ENCODE measurements at places on chromosomes 1 and 21. TPM values are rescaled to one million over a fixed set of nuclear protein-coding genes. Genes with fewer than 3 reads are reported as not detected.

Gene ERICH3
- total RNA-seq = 16.7 TPM

Gene MAN1C1
- 8.6 TPM for total RNA-seq

Gene CENPL
- total RNA-seq = 25.6 TPM

Gene POLR3C
- 31.5 TPM for total RNA-seq

Gene ALX3
- 0.31 TPM for total RNA-seq

- DNase-seq = no peak
Measured at GRCh38 chr1:162950187-162950586, 89.2 kb upstream of the CCDC190 start.

DNA sequence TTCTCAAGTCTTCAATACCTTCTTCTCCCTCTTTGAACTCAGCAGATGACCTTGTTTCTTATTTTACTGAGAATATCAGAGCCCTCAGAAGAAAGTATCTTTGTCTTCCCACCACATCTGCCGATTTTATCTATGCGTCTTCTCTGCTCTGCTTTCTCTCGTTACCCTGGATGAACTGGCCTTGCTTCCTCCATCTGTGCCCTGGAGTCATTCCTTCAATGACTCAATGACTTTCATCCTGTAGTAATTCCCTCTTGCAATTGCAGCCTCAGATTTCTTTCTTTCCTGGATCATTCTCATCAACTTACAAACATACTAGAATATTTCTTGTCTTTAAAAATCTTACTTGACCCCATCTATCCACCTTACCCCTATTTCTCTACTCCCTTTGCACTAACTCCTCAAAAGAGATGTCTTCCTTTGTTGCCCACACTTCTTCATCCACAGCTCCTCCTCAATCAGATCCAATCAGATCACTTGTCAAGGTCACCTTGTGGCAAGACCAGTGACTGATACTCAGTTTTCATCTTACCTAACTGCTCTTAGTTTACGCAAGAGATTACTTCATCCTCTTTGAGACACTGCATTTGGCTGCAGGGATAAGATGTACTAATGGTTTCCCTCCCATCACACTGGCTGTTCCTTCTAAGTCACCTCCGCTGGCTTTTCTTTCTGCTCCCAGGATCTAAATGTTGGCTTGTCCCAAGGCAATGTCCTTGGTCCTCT is 8.2 kb upstream of the TGFBR3 start:
- DNase-seq = no peak

- no peak for DNase-seq
Measured at GRCh38 chr1:226646026-226646869, 92.8 kb downstream of the ITPKB start.

DNA sequence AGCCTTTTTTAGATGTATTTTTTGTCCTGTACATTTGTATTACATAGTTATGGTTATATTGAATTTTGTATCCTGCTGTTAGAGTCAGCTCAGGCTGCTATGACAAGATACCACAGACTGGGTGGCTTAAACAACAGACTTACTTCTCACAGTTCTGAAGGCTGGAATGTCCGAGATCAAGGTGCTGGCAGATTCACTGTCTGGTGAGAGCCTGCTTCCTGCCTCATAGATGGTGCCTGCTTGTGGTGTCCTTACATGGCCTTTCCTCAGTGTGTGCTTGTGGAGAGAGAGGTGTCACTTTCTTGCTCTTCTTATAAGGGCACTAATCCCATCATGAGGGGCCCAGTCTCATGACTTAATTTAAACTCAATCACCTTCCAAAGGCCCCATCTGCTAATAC is 23.1 kb upstream of the MYSM1 start:
- no peak for DNase-seq

- no peak for DNase-seq
Measured at GRCh38 chr1:95006681-95007080, 66.1 kb downstream of the ALG14 start.

DNA sequence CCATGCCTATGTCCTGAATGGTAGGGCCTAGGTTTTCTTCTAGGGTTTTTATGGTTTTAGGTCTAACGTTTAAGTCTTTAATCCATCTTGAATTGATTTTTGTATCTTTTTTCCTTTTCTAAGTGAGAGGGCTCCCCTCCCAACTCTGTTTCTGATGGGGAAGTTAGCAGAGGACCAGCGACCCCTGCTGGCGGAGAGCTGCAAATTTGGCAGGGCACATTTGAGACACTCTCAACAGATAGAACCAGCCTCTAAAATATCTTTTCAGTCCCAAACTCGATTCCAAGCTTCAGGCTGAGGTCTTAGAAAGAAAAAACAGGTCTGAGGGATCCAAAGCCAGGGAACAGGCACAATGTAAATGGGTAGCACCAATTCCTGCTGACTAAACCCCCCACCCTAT is 32.5 kb downstream of the LRRC3 start:
- DNase-seq = no peak

- no peak for DNase-seq
Measured at GRCh38 chr1:107637101-107637500, 327.9 kb downstream of the VAV3 start.

DNA sequence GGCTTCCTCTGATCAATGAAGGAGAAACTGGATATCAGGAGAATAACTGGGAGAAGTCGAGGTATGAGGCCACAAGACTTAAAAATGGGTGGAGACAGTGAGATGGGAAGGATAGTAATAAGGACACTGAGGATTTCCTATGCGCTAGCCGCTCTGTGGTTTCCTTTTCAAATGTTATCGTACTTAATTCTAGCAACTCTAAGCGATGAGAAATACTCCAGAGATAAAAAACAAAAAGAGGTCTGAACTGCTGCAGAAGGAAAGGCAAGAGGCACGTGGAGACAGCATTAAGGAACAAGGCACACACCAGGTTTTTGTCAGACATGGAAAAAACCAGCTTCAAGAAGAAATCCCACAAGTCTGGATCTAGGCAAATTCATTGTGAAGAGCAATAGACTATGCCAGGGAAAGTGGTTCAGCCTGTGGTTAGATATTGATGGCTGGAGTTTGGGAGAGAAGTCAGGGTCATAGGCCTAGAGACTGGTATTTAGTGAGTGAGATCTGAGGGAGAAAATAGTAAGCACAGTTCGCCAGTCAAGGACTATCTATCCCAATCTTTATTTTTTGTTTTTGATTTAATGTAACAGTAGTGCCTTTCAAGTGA is 5.3 kb downstream of the CLCA2 start:
- no peak for DNase-seq

GRCh38 chr1:56933606-56934005 is 32.2 kb downstream of the C8B start:
- DNase-seq = no peak

- no peak for DNase-seq
Measured at GRCh38 chr1:29825941-29826415, 589.7 kb downstream of the PTPRU start.

DNA sequence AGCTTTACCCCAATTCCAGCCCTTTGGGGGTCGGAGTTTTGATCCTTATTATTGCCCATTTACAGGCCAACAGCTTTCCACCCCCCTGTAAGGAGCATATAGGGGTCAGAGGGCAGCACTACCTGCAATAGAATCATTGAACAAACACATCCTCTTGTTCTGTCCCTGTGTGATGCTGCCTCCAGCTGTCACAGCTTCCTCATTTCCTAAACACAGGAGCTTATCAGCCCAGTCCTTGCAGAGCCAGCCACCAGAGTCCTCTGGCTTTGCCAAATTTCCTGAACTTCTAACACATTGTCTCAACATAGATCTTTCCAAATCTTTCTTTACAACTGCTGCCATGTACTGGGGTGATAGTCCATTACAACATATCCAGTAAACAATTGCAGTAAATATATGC is 32.8 kb upstream of the PTBP2 start:
- no peak for DNase-seq

DNA sequence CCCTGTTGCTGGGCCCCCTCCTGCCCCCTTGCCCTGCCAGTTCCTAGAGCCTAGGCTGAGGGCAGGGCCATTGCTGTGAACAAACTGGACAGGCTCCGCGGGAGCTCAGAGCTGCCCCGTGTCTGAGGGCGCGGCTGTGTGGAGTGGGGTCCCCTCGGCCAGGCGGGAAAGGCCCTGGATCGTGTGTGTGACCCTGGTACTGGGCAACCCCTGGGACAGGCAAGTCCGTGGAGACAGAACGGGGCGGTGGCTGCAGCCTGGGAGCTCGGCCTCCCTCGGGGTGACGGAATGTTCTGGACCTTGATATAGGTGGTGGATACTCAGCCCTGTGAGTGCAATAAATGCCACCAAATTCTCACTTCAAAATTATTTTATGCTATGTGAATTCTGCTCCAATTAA is 27.7 kb upstream of the C1orf159 start:
- DNase-seq = no peak

- DNase-seq = no peak
Measured at GRCh38 chr1:205275133-205275532, 46.4 kb downstream of the NUAK2 start.

DNA sequence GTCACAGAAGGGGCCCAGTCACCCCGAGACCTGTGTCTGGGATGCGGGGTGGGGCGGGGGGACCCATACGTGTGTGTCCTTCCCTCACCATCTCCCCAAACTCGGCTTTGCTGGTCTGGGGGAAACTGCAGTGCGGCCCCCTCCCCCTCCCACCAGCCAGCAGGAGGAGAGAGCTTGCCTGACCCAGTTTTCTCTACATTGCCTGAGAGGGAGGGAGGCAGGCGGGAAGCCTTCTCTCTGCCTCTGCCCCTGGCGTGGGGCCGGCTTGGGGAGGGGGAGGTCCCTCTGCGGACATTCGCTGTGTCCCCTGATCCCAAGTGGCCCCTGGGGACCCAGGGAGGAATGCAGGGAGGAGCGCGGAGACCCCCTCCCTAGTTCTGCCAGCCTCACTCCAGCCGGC is 3.9 kb downstream of the EPHA8 start:
- no peak for DNase-seq

GRCh38 chr1:220902916-220903315 is 23.7 kb downstream of the HLX start:
- no peak for DNase-seq

DNA sequence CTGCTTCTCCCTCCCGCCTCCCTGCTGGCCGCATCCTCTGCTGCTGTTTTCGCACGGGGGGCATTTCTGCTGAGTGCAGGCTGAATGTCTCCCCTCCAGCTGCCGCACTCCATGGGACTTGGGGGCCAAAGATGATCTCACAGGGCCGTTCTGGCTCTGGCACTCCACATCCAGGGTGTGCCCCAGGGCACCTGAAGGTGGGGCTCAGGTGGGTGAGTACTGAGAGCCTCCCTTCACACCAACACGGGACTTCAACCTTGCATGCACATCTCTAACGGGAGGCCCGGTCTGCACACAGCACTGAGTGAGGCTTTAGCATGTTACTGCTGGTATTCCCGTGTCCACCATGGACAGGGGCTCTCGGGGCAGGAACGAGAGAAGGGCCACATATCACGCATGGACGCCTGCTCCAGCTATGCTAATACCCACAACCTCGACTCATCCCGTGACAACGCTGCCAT is 88.9 kb downstream of the DMRTB1 start:
- DNase-seq = no peak

DNA sequence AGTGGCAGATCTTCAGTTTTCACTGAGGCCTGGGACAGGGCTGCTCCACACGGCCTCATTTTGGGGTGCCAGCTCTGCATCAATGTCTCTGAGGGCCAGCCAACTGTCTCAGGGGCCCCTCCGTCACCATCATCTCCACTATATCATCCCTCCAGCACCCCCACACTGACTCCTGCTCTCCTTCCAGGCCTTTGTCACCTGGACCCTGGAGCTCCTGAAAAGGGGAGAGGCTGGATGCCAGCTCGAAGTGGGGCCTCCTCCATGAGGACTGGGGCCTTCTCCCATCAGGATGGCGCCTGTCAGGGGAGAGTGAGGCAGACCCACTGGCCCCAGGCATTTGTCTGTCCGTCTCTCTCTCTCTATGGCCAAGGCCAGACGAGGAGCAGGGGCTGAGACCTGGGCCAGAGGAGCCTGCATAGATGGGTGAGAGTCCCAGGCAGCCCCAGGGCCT is 44.7 kb upstream of the LRP8 start:
- DNase-seq = no peak

GRCh38 chr1:177246710-177247580 is 76.2 kb downstream of the BRINP2 start:
- DNase-seq = no peak

DNA sequence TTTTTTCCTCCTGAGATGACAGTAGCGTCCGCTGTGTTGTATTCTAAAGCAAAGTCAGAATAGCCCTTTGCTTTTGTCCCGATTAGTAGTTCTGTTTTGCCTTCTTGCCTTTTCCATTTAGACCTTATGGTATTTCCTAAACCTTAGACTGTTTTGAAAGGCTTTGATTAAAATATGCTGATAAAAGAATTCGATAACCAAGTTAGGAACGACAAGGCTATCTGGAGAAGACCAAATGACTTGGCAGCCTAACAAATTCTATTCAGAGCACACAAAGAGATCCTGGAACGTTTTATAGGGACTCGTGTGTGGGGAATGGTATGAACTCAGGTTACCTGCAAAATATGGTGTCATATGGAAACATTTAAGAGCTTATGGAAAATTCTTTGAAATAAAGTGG is 42.9 kb downstream of the NFIA start:
- DNase-seq = no peak

DNA sequence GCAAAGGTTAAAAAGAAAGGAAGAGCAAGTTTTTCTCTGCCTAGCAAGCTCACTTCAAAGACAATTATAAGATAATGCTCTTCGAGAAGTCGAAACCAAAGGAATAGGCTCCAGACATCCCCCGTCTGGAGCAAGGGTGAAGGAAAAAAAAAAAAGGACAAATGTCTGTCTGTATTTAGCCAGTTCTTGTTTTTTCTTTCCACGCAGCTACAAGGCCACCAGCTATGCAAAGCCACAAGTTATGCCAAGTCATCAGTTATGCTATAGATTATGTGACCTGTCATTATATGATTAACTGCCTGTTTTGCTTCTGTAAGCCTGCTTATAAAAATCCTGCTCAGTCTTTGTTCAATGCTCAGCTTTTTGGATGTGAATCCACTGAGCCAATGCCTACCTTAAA is 2.4 kb upstream of the THEM5 start:
- DNase-seq = no peak

DNA sequence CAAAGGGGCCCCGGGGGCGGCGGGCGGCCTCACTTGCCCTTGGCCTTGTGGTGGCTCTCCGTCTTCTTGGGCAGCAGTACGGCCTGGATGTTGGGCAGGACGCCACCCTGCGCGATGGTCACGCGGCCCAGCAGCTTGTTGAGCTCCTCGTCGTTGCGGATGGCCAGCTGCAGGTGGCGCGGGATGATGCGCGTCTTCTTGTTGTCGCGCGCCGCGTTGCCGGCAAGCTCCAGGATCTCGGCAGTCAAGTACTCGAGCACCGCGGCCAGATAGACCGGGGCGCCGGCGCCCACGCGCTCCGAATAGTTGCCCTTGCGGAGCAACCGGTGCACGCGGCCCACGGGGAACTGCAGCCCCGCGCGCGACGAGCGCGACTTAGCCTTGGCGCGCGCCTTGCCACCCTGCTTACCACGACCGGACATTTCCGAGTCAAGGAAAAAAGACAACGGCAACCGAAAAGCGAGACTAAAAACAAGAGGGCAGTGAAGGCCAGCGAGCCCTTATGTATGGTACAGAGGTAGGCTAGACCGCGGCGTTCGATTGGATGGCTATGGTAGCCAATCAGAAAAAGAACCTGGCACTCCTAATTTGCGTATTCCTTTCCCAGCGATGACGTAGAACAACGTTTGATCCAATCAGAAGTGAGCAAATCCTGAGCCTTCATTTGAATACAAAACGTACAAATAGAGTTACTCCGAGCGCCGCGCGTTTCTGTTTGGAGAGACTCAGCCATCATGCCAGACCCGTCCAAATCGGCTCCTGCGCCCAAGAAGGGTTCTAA is 29.6 kb upstream of the RNF187 start:
- peak; percentile 87 for DNase-seq

- no peak for DNase-seq
Measured at GRCh38 chr1:116537898-116538297, 32.9 kb downstream of the CD58 start.

- no peak for DNase-seq
Measured at GRCh38 chr1:43805340-43805739, 98.0 kb downstream of the ST3GAL3 start.

Measured in occipital lobe (tissue), 3 donors.